Kidney capillary endothelial cell (primary cell): ENCODE measurements at places on chromosomes 12 and 14.

GRCh38 chr12:121804417-121805111 lies 755 bp downstream of the SETD1B start:
- DNase-seq: no peak

- DNase-seq: peak; percentile 80
Observed at GRCh38 chr12:113184900-113185179, 438 bp downstream of the DDX54 start.

- no peak for DNase-seq
Observed at GRCh38 chr14:80940146-80940545, 1.4 kb downstream of the CEP128 start.

DNA sequence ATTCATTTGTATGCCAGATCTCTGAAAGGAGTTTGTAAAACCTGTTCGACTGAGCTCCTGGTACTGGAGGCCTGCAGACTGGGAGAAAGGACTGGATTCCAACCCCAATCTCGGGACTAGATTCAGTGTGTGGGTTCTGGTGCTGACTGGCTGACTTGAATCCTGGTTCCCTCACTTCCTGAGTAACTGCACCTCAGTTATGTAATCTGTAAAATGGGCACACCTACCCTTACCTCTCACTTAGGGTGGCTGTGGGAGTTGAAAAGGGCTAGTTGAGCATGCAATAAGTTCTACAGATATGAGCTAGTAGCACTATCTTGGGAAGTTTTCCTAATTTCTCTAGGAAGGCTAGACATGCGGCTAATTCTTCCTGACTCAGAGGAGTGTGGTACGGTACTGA lies 621.3 kb upstream of the TBX3 start:
- DNase-seq: no peak

DNA sequence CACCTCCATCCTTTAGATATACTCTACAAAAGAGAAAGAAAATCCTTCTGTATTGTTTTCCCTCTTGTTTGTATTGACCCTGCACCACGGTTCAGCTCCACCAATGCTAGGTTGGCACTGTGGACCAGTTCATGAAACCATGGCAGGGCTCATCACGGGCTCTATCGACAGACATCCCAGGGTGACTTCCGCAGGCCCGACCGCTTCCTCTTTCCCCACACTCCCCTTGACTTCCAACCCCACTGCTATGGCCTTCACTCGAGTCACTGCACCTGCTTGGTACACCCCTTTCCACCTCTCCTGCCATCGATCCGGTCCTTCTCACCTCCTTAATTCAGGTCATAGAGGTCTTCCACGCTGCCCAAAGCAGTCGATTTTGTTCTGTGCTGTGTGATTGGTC lies 21.2 kb upstream of the AKAP5 start:
- DNase-seq: no peak

- no peak for DNase-seq
Observed at GRCh38 chr12:66979251-66979650, 289.9 kb upstream of the CAND1 start.

DNA sequence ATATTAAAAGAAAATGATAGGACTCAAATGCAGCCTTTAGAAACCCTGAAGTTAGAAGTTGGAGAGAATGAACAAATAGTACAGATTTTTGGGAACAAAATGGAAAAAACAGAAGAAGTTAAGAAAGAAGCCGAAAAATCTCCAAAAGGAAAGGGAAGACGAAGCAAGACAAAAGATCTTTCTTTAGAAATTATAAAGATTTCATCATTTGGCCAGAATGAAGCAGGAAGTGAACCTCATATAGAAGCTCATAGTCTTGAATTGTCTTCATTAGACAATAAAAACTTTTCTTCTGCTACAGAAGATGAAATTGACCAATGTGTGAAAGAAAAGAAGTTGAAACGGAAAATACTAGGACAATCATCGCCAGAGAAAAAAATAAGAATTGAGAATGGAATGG lies 31.4 kb upstream of the TOMM20L start:
- DNase-seq: no peak

DNA sequence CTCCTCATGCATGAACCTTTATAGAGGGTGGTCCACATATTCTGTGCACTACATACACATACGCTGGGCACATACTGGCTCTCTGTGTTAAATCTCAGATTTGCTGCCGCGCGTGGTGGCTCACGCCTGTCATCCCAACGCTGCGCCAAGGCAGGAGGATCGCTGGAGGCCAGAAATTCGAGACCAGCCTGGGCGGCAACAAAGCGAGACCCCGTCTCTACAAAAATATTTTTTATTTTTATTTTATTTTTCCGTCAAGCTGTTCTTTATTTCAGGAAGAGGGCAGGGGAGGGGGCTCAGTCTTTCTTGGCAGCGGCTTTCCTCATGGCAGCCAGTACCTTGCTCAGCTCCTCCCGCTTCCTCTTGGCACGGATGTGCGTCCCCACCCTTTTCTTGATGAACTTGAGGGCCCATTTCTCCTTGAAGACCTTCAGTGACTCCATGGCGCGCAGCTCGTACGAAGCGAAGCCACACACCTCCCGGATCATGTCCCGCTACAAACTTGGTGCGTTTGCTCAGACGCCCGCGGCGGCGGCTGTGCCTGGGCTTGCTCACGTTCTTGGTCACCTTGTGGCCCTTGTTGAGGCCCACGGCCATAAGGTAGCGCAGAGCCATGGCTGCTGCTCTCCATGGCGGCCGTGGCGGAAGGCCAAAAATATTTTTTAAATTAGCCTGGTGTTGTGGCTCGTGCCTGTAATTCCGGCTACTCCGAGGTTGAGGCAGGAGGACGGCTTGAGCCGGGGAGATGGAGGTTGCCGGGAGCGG lies 3.2 kb downstream of the DCAF4 start:
- no peak for DNase-seq

DNA sequence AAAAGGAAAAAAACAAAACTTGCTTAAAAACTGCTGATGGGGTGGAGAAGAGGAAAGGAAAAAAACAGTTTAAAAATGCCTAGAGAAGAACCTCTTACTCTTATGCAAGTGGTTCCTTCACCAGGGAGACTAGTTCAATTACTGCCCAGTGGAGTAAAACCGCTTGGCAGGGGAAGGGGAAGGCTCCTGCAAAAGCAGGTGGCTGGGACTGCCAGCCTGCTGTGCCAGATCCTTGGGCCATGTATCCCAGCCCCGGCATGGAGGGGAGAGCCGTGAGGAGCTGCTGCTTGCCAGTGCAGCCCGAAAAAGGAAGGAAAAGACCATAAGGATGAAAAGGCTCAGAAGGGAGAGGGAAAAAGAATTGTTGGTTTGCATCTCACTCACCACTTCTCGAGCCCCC lies 123.0 kb downstream of the FSCB start:
- no peak for DNase-seq

DNA sequence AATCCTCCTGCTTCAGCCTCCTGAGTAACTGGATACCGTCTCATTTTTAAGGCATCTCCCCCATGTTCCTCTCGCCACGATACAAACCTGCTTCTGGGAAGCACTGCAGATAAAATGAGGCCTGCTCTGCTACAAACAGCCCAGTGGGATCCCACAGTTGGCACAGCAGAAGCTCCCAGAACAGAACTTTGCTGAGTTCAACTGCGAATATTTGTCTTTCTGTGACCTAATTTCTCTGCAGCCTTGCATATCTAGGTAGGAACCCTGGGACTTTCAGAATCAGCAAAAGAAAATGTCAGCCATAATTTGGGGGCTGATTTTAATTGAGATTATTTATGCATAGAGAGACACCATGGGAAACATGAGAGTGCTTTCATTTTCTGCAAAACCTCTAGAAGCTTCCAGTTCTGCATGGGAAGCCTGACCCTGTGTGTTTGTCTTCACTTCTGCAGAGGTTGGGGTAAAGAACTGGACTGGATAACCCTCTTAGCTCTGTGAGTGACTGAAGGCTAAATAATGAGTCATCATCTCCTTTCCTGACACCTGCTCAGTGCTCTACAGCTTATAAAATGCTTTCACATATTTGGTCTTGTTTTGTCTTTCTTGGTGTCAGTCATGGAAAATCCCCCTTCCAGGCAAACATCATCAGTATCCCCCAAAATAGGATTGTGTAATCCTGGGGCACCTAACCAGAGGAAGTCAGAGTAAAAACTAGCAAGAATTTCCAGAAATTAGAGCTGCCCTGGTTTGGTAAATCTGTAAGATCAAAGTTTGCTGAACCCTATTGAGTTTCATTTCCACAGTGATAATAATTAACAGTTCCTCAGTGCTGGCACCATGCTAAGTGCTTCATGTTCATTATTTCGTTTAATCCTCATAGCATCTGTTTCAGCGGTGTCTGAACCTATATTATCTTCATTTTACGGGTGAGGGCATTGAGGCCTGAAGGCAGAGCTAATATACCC lies 185.8 kb downstream of the SLC15A4 start:
- DNase-seq: no peak

DNA sequence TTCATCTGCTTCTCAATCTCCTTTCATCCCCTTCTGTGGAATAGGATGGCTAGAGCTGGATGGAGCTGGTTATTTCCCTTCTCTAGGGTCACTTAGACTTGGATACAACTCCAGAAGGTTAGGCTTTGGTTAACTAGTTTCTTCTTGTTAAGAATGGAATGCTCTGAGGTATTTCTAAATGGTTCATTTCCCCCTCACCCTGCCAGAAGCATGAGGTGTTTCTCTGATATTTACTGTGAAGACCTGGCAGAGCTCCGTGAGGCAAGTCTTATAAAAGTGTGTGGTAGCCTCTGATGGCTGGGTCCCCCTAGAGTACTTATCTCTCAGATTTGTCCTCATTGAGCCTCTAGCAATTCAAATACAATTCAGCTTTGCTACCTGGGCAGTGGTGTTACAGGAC lies 207.9 kb downstream of the SLC16A7 start:
- no peak for DNase-seq

- no peak for DNase-seq
Observed at GRCh38 chr14:52189325-52189724, 78.2 kb upstream of the PTGDR start.

GRCh38 chr14:79265366-79265946 lies 945.8 kb downstream of the DIO2 start:
- DNase-seq: no peak

- no peak for DNase-seq
Observed at GRCh38 chr12:56836317-56836716, 73.2 kb downstream of the HSD17B6 start.

- no peak for DNase-seq
Observed at GRCh38 chr14:102565331-102565887, 27.0 kb upstream of the RCOR1 start.

- no peak for DNase-seq
Observed at GRCh38 chr12:41636653-41637052, 448.5 kb downstream of the PDZRN4 start.

DNA sequence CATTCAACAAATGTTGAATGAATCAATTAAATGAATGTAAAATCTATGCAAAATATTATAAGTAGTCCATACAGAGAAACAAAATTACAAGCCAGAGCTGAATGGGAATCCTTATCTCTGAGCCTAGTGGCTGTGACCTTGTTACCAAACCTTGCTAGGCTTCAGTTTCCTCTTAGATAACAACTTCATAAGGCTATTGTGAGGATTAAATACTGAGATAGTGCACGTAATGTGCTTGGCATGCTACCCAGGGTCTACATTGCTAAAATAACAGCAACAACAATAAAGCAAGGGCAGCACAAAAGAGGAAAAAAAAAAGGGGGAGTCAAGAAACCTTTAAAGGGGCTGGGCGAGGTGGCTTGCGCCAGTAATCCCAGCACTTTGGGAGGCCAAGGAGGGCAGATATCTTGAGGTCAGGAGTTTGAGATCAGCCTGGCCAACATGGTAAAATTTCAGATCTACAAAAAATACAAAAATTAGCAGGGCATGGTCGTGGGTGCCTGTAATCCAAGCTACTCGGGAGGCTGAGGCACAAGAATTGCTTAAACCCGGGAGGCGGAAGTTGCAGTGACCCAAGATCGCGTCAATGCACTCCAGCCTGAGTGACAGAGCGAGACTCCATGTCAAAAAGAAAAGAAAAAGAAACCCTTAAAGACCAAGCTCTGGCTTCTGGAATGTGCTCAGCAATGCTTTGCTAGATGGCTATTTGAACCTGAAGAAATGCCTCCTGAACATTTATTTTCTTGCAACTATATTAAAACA lies 14.1 kb downstream of the STAB2 start:
- no peak for DNase-seq

GRCh38 chr12:110600254-110600653 lies 13.7 kb upstream of the TCTN1 start:
- DNase-seq: peak; percentile 48

- DNase-seq: no peak
Observed at GRCh38 chr14:32991691-32992090, 53.0 kb downstream of the NPAS3 start.

- DNase-seq: no peak
Observed at GRCh38 chr12:88166179-88166578, 24.1 kb downstream of the TMTC3 start.

DNA sequence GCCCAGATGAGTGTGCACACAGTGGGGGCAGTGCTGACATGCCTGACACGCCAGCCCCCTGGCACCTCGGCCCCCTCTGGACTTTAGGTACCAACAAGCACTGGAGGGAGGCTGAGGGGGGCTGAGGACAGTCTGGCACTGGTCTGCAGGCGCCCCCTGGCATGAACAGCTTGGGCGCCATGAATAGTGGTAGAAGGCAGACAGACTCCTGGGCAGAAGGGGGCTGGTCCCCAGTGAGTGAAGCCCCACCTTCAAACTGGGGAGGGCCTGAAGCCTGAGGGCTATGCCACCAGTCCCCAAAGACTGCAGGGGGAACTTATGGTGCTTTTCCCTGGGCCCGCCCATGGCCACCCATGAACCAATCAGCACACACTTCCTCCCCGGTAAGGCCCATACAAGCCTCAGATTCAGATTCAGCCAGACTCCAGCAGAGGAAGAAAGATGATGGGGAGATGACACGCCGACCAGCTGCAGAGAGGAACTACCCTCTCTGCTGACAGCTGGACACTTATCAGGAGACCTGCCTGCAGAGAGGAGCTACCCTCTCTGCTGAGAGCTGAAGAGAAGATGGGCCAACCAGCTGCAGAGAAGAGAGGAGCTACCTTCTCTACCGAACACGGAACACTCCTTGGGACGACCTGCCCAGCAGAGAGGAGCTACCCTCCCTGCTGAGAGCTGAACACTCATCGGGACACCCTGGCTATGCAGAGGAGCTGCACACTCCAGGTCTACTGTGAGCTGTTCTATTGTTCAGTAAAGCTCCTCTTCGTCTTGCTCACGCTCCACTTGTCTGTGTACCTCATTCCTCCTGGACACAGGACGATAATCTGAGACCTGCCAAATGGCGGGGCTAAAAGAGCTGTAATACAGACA lies 324.5 kb downstream of the PCNX1 start:
- DNase-seq: no peak

DNA sequence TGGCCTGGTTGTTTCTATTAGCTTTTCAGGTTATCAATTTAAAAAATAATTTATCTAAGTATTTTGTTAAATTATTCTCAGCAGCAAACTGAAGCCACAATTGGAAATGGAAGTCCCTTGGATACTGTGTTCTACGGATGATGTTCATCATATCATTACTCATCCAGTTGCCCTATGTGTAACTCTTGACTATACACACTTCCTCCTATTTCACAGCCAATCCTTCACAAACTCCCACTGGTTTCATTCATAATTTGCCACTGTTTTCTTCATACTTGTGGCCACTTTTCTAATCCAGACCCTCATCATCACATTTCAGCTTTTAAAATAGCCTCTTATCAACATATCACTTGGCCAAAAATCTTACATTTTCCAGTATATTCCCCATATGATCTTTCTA lies 84.0 kb downstream of the CATSPERB start:
- DNase-seq: no peak
